ENCODE measurements at places on chromosomes 7 and 10. TPM values are rescaled to one million over a fixed set of nuclear protein-coding genes. Genes with fewer than 3 reads are reported as not detected.

The H2BK1 gene
- not detected for total RNA-seq

The DDC gene
- 0.19 TPM for total RNA-seq

The UNCX gene
- not detected for total RNA-seq

The CYP2C8 gene
- total RNA-seq: not detected

The TAC1 gene
- 2.7 TPM for total RNA-seq

The CACNB2 gene
- 0.13 TPM for total RNA-seq

The HKDC1 gene
- 5.4 TPM for total RNA-seq

The ACSM6 gene
- not detected for total RNA-seq

The ASB10 gene
- not detected for total RNA-seq

The KAZALD1 gene
- 11.8 TPM for total RNA-seq

The TMEM236 gene
- not detected for total RNA-seq

The PNLIP gene
- not detected for total RNA-seq

The PALD1 gene
- total RNA-seq: 1.6 TPM

The TRUB1 gene
- total RNA-seq: 54.0 TPM

The KIF11 gene
- total RNA-seq: 39.6 TPM

The SORBS1 gene
- total RNA-seq: 3.1 TPM

The FOXP2 gene
- 1.2 TPM for total RNA-seq

The PNLIPRP3 gene
- 0.03 TPM for total RNA-seq

The GDF2 gene
- not detected for total RNA-seq

The ARHGEF35 gene
- not detected for total RNA-seq

The ENTPD1 gene
- 0.08 TPM for total RNA-seq

The RBP3 gene
- not detected for total RNA-seq

The GPNMB gene
- 26.3 TPM for total RNA-seq

The SPDYE6 gene
- total RNA-seq: not detected

The NPC1L1 gene
- total RNA-seq: 0.03 TPM

The LIPF gene
- total RNA-seq: not detected

The CALCR gene
- not detected for total RNA-seq

The STAMBPL1 gene
- 55.7 TPM for total RNA-seq

The DYDC2 gene
- total RNA-seq: not detected

The MCU gene
- total RNA-seq: 21.4 TPM

The TCERG1L gene
- total RNA-seq: not detected

The ERVW-1 gene
- not detected for total RNA-seq

The IFIT2 gene
- 1.9 TPM for total RNA-seq

The ATRNL1 gene
- total RNA-seq: 4.1 TPM

The VDAC2 gene
- total RNA-seq: 75.7 TPM

The NUPR2 gene
- total RNA-seq: not detected

The LRRC18 gene
- total RNA-seq: not detected

The ANKMY2 gene
- 9.9 TPM for total RNA-seq

Measured in A375 (cell line).